Activated T-helper 2 cell treated with anti-CD3 and anti-CD28 coated beads, Interferon-gamma antibody, Interleukin-2, Interleukin-4, amounts not matched to agents 10 μg/mL and 5 μg/mL and 100 μg/mL, durations not matched to agents 14 hours and 24 hours and 36 hours (primary cell): ENCODE measurements at places on chromosomes 3 and 15.

- no peak for DNase-seq
These were observed 619.3 kb downstream of the SI start for GRCh38 chr3:164458986-164459385.

GRCh38 chr3:29065211-29065785 lies 215.6 kb upstream of the RBMS3 start:
- DNase-seq = no peak

GRCh38 chr3:106619-107018 lies 89.9 kb upstream of the CHL1 start:
- no peak for DNase-seq

- no peak for DNase-seq
These were observed 34.0 kb downstream of the YEATS2 start for GRCh38 chr3:183731611-183732010.

DNA sequence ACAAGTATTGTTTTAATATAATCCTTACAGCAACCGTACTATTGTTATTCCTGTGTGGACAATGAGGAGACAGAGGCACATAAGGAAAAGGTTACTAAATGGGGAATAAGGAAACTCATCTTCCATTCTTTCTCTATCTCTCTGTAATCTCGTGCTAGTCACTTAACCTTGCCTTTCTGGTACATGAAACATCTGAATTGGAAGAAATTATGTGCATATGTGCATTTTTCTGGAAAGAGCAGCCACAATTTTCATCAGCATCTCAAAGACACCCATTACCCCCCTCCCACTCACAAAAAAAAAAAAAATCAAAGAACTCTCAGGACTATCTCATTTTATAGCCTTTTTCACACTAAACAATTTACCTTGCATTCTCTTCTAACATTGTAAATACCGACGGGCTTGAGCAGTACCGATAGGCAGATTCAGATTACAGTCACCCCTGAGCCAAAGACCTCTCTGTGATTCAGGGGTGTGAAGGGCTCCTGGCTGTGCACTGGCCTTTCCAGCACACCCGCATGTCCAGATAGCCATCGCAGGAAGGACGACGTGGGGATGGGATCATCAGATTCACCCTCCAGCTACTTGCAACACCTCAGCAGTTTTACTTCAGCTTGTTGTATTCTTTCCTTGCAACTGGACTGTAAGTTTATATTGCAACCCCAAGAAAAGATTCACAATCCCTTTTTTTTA lies 48.1 kb downstream of the CASR start:
- no peak for DNase-seq
